ENCODE measurements at places on chromosomes 2 and 18.

DNA sequence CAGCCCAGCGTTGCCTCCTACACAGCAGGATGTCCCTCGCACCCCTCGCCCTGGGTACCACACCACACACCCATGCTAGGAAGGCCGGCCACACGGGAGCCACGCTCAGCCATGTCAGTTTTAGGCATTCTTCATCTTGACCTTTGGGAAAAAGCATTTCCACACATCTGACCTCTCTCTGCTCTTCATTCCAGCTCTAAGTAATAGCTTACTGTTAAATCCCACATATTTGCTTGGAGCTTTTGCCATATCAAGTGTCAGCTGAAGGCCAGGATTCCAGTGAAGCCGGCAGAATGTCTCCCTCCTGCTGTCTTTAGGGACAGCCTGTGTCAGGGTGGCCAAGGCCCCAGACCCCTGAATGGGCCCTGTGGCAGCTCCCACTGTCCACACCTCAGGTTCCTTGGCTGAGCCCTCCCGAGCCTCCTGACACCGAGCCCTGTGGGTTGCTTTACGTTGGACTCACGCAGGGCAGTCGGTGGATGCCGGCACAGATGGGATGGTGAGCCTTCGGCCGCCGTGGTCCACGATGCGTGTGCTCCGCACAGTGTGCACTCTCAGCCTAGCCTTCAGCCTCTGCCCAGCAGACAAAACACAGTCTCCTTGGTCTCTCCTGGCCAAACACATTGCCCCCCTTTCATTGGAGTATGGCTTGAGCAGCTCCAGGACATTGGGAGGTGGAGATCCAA, 202.0 kb downstream of the SEPTIN10 start:
- no peak for DNase-seq

DNA sequence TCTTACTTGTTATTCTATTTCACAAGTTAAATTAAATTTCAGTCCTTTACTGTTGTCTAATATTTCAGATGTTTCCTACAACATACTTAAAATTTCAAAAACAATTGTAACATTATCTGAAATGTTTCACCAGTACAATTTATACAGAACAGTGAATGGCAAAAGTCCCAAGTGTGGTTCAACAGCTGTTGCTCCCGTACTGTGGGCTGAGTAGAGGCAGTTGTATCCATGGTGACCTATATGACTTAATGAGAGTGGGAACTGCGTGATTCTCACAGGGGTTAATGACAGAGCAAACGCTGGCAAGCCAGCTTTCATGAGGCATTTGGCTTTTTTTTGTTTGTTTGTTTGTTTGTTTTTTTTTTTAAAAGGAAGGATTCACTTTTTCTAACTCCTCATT, 5.3 kb upstream of the PLCL1 start:
- DNase-seq = no peak

DNA sequence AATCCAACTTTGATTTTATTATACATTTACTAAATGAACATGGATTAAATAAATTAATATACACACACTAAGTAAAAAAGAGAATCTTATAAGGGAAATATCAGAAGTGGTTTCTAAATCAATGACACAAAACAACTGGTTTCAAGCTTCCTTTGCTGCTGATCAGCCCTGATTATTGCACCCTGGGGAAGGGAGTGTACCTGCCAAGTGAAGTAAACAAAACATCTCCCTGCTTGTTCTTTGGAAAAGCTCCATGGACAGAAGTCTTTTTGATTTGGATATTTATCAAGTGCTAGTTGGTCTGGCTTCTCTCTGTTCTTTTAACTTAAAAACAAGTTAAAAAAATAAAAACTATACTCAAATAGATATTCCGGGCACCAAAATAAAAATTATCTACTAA, 190.1 kb downstream of the PDE11A start:
- no peak for DNase-seq

- no peak for DNase-seq
Observed at GRCh38 chr2:176567361-176567760, 298.1 kb downstream of the MTX2 start.

DNA sequence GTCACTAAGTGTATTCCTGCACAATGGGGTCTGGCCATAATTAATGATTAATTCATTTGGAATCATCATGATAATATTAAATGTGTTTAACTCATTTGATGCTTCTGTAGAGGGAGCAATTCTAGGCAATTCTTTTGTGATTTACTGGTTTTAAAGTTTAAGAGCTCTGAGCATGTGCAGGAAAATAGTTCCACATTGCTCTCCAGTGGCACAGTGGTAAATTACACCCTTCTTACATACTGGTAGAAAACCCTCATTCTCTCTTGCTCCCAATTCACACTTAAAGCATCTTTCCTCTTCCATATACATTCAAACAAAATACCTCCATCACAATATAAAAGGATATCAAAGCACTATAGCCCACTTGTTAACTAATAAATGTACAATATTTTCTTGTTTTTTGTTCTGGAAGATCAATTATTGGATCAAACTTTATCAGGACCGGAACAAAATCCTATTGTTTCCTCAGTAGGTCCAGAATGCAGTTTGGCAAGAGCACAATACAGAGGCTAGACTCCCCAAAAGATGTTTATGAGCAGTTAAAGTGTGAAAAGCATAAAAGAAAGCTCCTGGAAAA, 844.3 kb downstream of the MBD2 start:
- no peak for DNase-seq

DNA sequence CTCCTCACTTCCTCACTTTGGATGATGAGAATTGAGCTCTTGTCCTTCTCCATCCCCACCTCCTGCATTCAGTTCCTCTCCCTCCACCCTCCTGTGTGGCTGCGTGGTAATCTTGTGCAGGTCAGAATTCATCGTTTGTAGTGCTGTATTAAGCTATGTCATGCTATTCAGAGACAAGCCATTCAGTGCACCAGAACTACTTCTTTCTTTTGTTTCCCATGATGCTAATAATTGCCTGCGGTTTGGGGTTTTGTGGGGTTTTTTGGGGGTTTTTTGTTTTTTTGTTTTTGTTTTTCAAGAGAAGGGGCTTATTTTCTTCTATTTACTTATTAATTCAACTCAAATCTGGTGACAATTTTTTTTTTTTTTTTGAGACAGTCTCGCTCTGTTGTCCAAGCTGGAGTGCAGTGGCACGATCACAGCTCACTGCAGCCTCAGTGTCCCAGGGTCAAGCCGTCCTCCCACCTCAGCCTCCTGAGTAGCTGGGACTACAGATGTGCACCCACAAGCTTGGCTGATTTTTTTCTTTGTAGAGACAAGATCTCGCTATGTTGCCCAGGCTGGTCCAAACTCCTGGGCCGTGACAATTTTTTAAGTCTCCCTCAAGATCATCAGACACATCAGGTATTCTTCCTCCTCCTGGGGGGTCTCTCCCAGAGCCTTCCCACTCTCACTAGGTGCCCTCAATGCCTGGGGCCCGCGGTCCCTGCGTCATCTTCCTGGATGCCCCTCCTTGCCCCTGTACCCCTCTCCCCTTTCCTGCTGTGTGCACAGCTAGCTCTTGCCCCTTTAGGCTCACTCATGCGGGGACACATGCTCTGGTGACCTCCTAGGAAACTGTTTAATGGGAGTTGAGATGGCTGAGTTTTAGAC, 37.8 kb downstream of the MAL start:
- DNase-seq = no peak

DNA sequence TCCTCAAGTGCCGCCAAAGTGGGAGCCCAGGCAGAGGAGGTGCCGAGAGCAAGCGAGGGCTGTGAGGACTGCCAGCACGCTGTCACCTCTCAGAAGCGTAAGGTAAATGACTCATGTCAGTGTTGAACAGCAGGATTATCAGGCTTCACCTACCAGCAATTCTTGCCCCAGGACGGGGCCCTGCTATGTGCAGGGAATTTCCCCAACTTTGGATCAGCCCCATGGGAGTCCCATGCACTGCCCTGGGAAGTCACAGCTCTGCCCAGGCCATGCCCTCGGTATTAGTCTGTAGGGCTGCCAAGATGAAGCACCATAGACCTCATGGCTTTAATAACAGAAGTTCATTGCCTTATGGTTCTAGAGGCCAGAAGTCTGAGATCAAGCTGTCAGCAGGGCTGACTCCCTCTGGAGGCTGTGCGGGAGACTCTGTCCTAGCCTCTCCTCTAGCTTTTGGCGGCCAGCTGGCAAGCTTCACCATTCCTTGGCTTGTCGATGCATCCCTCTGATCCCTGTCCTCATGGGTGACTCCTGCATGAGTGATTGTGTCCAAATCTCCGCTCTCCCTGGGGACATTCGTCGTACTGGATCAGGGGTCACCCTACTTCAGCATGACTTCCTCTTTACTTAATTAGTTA, 55.9 kb downstream of the TRPM8 start:
- DNase-seq = no peak

DNA sequence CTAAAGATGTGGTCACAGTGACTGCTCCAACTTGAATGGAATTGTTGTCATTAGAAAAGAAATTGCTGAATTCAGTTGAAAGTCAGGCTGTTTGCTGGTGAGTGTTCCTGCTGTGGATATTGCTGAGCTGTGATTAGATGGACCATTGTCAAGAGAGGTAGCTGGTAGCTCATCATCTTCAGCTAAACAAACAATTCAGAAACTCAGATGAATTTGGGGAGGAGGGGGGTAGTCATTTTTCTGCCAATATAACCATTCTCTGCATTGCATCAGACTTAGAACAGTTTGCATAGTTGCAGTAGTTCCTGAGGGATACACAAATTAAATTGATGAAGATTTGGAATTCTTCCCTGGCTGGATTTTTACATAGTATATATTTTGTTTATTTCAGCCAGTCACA, 108.3 kb downstream of the MTCL1 start:
- no peak for DNase-seq

DNA sequence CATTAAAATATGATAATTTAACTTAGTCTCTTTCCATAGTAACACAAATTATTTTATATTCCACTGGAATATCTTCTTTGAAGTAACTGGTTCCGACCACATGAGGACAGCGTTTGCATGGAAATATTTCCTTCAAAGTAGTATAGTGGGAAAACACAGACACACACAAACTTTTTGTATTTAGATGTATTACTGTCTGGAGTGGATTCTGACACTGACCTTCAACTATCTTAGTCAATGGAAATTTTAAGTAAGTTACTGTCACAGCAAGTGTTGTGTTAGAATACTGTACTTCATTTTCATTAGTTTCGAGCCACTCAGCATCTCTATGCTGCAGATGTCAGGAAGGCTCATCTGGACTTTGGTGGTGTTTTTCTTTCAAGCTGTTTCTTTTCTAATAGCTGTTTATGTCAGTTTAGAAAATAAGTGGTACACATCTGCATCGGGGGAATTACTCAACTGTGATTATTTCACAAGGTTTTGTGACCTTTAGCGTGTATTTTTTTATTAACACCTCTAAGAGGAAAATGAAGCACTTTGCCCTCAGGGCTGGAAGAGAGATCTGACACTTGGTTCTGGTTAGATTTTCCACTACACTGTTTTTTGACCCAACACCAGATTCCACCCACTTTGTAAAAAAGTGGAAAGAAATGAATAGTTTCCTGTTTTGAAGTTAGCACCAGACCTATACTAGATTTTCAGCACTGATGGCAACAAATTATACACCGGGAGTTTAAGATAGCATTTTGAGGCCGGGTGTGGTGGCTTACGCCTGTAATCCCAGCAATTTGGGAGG, 18.9 kb upstream of the THOC1 start:
- DNase-seq = no peak

DNA sequence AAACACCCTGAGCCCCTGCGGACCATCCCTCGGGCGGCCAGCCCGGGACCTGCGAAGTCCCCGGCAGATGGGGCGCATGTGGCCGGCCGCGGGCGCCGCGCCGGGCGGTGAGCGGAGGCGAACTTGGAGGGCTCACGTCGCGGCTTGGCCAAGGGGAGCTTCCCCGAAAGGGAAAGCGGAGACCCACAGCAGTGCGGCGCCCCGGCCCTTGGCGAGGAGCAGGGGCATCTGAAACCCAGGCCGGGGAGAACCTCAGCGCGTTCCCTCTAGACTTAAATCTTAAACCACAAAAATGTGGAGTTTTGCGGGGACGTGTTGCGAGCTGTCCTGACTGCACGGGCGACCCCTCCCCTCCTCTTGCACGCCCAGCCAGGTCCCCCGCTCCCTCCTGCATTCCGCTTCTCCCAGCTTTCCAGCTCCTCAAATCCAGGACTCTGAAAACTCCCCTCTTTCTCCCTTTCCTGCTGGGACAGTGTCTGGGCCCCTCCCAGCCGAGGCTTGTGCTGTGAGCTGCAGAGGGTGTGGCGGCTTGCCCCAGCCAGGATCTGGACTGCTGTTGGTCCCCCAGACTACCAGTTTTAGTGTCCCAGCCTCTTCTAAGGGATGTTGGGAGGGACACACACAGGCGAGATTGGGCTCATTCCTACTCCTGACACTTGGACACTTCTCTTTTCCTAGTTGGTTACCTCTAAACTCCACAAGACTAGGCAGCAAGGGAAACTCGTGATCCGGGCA, 1.3 kb downstream of the FMNL2 start:
- no peak for DNase-seq

DNA sequence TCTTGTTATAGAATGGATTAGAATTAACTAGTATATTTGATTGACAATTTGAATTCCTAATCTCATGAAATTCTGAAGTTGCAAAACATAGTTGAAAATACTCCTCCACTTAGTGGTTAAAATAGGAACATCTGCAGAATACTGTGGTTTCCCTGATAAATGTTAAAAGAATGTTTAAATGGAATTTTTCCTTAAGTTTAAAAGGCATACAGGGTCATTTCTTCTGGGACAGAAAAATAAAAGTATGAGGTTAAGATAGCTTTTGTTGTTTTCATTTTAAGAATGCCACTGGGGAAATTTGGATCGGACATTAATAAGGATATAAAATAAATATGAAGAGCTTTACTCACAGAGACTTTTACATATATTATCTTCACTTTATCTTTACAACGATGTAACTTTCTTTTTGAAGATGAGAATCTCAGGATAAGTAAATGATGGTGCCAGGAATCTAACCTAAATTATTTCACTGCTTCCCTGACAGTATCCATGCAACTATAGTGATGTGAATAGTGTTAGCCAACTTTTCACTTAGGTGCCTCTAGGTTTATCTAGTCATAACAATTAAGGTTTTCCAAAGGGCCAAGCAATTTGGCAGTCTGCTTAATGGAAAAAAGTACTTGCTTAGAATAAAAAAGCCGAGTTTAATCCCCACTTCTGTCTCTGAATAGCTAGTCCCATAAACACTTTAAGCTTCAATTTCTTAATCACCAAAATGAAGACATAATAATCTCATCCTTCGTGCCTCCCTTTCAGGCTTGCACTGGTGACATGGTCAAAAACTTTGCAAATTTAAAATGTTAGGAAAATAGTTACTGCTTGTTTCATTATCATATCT, 151.8 kb upstream of the STK17B start:
- no peak for DNase-seq

All from activated CD8-positive, alpha-beta memory T cell treated with anti-CD3 and anti-CD28 coated beads for 1 hour (primary cell).